ENCODE measurements at places on chromosomes 7 and 10.

- DNase-seq = no peak
Observed at GRCh38 chr10:133226251-133226808, 3.7 kb upstream of the UTF1 start.

DNA sequence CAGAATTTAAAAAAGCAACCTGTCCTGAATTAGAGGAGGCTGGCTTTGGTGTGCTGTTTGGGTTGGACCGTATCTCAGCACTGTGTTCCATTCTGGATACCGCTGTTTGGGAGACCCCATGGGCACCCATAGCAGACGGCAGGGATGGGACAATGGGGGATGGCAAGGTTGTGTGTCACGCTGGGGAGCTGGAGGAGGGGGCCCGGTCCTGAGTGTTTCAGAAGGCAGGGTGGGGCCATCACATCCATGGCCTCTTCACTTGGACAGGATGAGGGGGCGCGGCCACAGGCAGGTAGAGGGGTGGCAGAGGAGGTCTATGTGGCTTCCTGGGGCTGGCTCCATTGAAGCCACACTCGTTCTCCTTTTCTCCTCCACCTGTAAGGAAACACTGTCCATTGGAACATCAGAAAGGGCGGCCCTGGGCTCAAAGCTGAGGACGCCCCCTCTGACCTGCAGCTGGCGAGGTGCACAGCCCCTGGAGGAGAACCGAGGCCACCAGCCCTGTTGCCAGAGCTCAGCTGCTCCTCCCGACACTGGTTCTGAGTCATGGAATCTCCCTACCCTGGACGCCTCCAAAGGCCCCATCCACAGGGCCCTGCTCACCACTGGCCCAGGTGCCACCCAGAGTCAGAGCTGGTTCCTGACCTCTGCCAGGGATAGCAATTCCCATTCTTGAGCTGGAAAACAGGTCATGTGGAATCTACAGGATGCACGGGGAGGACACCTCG is 587.3 kb downstream of the DNAJB6 start:
- no peak for DNase-seq

GRCh38 chr10:50565301-50566083 is 58.3 kb downstream of the SGMS1 start:
- DNase-seq = no peak

GRCh38 chr10:43206391-43207235 is 60.3 kb downstream of the RASGEF1A start:
- DNase-seq = no peak

DNA sequence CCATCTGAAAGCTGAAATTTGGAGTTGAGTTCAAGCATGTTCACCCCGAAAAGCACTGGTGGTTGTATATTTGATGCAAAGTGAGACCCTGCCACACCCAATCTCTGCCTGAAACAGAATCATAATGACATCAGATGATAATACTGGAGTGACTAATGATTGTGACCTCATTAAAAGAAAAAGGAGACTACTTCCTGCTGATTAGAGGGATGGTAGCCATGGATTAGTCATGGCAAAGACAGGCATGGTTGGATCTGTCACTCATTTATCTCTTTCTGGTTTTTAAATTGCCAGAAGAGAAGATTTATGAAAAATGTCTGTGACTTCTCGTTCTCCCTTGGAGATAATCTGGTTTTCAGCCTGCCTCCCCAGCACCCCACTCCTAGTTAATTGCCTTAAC is 101.2 kb downstream of the BAMBI start:
- no peak for DNase-seq

DNA sequence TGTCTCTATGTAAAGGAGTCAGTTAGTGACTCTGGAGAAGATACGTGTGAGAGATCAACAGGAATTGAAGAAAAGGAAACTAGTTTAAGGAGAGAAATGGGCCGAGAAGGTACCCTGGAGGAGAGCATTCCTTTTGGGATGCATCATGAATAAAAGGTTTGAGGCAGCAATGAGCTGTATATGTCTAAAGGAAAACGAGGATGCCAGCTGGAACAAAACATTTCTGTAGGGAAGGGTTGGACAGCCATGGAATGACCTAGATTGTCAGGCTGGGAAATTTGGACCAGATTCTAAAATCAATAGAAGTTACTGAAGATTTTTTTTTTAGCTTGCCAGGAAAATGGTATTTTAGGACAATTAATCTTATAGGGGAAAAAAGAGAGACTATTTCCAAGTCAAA is 17.2 kb upstream of the MPP7 start:
- no peak for DNase-seq

DNA sequence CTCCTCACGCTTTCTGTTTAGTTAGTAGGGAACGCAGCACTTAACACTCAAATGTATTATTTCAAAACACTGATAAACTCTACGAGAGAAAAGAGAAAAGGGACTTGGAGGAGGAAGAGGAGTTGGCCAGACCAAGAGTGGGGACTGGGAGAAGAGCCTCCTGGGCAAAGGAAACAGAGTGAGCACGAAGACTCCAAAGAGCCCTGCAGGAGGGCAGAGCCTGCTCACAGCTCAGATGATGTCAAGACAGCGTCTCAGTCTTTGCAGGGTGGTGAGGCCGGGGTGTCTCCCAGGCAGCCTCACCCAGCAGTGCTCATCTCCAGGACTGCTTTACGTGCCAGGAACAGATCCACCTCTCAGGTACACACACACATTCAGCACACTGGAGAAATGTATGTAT is 41.2 kb downstream of the CYTH3 start:
- no peak for DNase-seq

DNA sequence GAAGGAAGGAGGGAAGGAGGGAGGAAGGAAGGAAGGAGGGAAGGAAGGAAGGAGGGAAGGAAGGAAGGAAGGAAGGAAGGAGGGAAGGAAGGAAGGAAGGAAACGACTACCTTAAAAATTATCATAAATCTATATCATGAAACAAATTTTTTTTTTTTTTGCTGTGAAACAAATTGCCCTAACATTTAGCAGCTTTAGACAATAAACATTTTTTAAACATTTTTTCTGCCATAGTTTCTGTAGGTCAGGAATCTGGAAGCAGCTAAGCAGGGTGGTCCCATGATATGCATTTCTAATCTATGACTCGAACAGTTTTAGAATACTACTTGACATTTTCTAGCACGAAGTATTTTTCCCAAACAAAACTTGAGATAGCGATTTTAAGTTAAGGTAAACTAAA is 42.9 kb upstream of the TSPAN13 start:
- DNase-seq = no peak

DNA sequence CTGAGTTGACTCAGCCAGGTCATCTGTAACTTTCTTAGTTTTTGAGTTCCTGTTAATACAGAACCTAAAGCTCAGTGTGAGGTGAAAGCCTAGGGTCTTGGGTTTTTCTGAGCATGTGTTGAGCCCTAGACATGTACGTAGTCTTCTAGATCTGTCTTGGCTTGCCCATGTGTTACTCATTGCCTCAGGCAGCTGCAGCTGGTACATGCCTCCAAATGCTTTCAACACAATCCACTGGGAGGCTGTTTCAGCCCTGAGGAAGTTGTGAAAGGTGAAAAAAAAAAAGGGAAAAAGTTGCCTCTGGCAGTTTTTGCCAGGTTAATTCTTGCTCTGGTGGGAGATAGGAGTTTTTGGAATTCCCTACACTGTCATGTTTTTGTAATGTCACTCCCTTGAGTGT is 134.6 kb downstream of the RNF216 start:
- no peak for DNase-seq

DNA sequence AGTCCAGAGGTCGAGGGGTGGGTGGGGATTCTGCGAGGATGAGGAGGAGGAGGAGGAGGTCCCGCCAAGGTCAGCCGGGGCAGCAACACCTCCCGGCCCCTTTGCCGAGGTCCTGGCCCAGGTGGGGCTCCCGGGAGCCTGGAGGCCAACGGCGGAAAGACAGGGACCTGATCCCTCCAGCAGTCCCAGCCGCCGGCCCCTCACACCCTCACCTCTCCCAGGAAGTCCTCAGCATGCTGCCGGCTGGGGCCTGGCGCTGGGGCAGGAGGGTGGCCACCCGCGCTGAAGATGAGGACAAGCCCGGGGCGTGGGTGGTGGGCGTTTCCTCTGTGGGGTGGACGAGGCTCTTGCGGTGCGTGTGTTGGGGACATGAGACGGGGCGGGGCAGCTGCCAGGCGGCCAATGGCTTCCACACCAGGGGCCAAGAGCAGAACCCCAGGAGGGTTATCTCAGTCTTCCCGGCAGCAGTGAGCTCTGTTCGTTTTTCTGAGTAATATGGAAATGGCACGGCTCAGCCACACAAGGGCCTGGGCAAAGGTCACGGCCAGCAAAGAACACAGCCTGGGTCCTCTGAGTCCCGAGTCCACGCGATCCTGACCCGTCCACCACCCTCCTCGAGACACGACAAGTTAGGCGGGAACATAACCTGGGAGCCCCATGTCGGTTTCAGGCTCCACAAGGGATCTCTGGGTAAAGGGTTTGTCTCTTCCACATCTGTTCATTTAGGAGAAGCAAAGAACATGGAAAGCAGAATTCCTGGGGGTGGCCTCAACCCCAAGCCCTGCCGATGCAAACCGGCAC is 82.9 kb upstream of the PDGFA start:
- no peak for DNase-seq

- DNase-seq = no peak
Observed at GRCh38 chr10:45450866-45451265, 76.8 kb downstream of the ALOX5 start.

DNA sequence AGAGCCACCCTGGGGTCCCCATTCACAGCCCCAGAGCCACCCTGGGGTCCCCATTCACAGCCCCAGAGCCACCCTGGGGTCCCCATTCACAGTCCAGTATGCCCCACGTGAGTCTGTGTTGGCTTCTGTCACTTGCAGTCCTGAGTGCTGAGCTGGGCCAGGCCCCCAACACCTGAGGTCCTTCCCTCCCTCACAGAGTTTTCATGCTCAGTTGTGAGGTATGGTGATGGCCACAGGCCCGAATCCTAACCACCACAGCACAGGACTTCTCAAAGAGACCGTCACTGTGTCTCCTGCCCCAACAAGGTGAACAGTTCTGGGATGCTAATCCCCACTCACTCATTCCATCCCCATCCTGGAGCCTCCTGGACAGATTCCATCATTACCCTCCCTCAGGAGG is 239.2 kb downstream of the PTPRN2 start:
- no peak for DNase-seq

GRCh38 chr10:389261-389790 is 254.1 kb downstream of the ZMYND11 start:
- DNase-seq = no peak

DNA sequence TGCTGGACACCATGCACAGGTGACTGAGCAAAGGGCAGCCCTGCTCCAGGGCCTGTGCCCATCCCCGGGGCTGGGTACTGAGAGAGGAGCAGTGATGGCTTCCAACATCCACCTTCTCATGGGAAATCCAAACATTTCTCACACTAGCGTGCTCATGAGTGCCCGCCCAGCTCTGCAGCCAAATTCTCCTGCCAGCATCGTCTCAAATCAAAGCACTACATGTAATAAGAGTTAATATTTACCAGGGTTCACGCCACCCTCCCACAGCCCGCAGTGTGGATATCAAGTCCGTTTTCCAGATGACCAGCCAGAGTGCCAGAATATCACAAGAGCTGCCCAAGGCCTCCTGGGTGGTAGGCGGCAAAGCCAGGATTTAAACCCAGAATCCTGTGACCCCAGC is 12.1 kb downstream of the IL15RA start:
- no peak for DNase-seq

DNA sequence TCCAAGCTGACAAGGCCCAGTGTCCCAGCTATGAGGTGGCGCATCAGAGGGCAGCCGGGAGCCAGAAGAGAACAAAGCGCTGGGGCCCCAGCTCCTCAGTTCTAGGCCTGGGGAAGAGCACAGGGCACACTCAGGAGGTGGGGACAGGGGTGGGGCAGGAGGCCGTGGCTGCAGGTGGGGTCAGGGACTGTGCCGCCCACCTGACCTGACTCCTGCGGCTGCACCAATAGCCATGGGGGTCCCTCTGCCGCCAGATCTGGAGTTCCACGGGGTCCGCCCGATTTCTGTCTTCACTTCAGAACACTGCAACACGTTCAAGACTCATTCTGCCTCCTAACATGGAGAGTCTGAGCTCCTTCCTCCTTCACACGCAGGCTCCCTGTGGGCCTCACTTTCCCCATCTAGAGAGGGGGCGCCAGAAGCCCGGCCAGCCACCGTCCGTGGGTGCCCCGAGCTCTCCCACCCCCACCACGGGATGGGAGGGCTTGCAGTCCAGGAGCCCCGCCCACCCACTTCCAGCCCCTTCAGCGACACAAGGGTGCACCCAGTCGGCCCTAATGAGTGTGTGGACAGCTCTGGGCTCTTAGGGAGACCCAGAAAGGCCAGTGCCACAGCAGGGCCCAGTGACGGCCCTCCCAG is 278.3 kb downstream of the MAD1L1 start:
- DNase-seq = no peak

Measured in cerebellar nuclear complex (tissue), 1 donor.